ENCODE measurements at places on chromosomes 6 and 20.

DNA sequence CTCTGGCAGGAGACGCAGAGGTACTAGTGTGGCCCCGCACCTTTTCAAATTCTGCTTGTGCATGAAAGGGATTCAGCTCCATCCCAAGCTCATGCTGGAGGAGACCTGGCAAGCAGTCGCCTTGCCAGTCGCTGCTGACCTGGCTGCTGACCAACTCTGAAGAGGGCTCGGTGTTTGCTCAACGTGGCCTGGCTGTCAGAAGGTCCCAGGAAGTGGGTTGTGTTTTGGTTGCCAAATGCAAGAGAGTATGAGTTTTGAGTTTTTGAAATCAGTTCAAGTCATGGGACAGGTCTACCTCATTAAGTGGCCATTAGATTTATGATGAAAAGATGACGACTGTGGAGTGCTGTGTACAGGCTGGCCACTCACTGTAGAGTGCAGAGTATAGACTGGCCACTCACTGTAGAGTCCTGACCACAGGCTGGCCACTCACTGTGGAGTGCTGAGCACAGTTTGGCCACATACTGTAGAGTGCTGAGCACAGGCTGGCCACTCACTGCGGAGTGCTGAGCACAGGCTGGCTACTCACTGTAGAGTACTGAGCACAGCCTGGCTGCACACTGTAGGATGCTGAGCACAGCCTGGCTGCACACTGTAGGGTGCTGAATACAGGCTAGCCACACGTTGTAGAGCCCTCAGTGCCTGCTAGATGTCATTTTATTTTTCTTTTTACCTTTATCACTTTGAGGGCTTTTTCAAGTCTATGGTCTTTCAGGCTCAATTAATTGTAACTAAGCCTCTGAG, 193.9 kb downstream of the ZNF217 start:
- DNase-seq: no peak

DNA sequence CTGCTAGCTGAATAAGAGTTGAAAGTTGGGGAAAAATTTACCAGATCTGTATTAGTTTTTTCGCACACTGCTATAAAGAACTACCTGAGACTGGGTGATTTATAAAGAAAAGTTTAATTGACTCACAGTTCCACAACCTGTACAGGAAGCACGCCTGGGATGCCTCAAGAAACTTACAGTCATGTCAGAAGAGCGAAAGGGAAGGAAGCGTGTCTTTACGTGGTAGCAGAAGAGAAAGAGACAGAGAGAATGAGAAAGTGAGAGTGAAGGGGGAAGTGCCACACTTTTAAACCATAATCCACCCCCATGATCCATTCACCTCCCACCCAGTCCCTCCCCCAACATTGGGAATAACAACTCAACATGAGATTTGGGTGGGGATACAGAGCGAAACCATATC, 79.6 kb downstream of the KHDC1L start:
- DNase-seq: no peak

- no peak for DNase-seq
Measured at GRCh38 chr6:41072836-41073202, at the start of gene NFYA. Gene NFYA, plus strand, starts transcription at chr6:41072974. Its CDS starts 6,116 bp downstream, at chr6:41079090.

- DNase-seq: peak; percentile 6
Measured at GRCh38 chr20:208942-209566, 18.0 kb upstream of the DEFB129 start.

GRCh38 chr20:38751360-38751976, 3.2 kb downstream of the ACTR5 start:
- peak; percentile 34 for DNase-seq

DNA sequence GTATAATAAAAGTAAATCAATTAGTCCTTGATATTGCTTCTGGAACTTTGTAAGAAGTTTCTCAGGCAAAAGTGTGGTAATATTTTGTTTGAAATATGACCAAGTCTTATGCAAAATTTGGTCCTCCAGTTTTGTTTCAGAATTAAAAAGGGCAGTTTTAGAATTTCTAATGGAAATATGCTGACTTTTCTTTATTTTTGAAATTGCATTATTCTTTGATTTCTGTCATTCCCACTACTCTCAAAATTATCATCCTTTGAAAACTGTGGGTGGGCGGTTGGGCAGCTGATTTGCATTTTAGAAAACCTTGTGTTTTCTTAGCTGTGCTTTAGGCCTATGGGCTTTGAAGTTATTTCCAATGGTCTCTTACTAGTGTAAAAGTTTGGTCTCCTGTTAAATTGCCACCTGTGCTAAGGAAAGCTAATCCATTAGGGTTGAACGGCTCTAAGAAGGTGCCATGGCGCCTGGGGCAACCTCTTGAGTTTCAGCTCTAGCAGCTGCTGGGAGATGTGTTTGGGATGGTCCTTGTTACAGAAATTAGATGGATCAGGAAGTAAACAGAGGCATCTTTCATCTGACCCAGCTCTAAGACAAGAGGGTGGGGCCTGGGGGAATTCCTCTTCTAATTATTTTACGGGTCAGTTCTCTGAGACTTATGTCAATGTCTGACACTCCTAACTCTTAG, 880.8 kb upstream of the SLC35B3 start:
- DNase-seq: no peak

GRCh38 chr20:61516346-61517208, 264.5 kb downstream of the CDH4 start:
- DNase-seq: no peak

GRCh38 chr6:6881438-6882225, 226.1 kb upstream of the RREB1 start:
- DNase-seq: no peak

DNA sequence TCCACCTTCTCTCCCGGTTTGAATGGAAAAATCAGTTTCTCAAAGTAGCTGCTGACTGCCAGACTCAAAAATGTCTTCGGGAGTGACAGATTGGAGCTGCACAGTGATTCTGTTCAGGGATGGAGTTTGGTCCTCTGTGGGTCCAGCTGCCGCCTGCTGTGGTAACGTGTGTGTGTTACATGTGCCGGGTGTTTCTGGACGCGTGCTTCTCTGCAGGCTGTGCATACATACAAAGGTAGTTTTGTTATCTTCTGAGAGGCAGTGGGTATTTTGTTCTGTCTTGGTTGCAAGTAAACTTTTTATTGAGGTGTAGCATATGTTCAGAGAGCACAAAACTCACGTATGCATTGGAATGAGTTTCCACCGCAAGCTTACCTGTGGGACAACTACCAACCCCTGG, 41.3 kb upstream of the NAA20 start:
- DNase-seq: no peak

GRCh38 chr6:168416531-168416930, 24.5 kb upstream of the SMOC2 start:
- DNase-seq: no peak

- DNase-seq: no peak
Measured at GRCh38 chr6:145681965-145682364, 53.4 kb downstream of the EPM2A start.

DNA sequence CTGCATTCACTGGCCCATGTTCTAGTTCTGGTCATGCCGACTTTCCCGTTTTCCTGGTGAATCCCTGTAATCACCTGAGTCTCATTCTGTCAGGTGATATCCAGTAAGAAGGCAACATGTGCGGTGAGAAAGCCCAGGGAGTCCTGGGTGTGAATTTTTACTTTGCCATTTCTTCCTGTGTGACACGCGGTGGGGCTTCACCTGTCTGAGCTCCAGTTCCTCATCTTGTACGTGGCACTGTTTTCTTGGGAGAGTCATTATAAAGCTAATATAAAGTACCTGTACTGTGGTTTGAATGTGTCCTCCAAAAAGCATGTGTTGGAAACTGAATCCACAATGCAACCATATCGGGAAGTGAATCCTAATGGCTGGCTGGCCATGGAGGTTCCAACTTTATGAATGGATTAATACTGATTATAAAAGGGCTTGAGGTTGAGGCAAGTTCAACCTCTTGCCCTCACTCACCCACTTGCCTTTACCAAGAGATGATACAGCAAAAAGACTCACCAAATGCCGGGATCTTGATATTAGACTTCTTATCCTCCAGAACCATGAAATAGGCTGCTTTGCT, 5.1 kb downstream of the HLA-E start:
- no peak for DNase-seq

GRCh38 chr6:70616728-70617260, 50.1 kb downstream of the SDHAF4 start:
- DNase-seq: no peak

- DNase-seq: no peak
Measured at GRCh38 chr20:50013976-50014375, 31.2 kb downstream of the SNAI1 start.

- DNase-seq: no peak
Measured at GRCh38 chr6:25205629-25206028, 73.5 kb upstream of the CARMIL1 start.

DNA sequence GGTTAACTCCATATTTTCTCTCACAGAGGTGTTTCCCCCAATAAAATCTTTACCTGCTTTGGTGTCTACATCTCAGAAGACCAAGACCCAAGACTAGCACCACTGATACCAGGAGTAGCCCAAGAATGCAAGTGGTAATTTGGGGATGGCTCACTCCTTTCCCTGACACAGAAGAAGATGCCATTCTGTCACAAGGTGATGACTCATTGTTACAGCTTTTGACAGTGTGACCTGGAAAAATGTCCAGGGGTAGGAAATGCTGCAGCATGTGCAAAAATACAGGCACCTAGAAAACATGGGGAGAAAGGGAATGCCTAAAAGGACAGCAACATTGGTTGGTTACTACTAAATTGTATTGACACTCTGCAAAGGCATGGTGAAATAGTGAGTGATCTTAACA, 254.0 kb upstream of the GJE1 start:
- no peak for DNase-seq

- DNase-seq: no peak
Measured at GRCh38 chr6:120945905-120946594, 388.2 kb downstream of the TBC1D32 start.

- no peak for DNase-seq
Measured at GRCh38 chr20:53960579-53961272, 109.7 kb downstream of the BCAS1 start.

- no peak for DNase-seq
Measured at GRCh38 chr20:3199976-3200755, 4.3 kb downstream of the DDRGK1 start.

DNA sequence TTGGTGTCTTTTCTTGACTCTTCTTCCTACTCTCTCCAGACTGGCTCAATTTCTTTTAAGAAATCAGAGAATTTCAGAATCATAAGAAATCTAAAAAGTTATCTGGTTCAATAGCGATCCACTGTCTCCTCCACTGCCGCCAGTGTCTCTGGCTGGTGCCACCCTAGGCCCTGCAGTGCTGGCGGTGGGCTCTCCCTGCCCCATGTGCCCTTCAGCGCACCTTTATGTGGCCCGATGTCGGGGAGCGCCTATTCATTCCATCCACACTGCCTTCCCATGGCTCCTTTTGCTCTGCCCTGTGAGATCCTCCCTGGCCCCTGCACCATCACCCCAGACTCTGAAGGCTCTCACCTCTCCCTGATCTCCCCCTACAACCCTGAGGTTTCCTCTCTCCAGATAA, 62.8 kb downstream of the TBXT start:
- no peak for DNase-seq

DNA sequence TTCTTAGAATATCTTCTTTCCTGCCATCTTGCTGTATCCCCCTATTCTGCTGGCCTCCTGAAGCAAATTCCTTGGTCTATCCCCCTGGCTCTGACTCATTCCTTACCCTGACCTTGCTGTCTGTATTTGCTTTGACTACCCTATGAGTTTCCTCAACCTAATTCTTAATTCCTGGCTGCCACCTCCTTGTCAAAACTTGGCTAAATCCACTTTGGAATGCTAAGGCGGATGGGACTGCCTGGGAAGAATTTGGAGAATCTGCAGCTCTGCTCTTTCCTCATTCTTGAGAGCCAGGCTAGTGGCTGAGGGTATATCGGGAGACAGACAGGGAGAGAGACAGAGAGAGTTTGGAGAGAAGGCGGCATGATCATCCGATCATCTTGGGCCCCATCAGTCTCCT, 24.4 kb downstream of the CAP2 start:
- DNase-seq: no peak

- DNase-seq: no peak
Measured at GRCh38 chr6:88449770-88450169, 283.6 kb upstream of the CNR1 start.

DNA sequence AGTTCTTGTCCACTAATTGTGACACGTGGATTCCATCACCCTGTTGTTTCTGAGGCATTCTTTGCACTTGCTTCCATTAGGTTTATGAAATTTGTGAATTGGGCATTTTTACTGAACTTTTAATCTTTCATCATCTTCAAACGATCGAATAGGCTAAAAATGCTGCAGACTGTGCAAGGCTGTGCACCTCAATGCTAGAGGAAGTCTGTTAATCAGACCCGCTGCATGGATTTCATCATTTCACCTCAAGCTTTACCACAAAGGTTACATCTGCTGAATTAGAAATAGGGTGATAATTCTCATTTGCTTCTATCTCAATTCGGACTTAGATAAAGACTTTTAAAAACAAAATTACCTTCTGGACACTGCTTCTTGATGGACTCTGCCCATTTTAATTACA, 27.8 kb upstream of the F13A1 start:
- DNase-seq: no peak

DNA sequence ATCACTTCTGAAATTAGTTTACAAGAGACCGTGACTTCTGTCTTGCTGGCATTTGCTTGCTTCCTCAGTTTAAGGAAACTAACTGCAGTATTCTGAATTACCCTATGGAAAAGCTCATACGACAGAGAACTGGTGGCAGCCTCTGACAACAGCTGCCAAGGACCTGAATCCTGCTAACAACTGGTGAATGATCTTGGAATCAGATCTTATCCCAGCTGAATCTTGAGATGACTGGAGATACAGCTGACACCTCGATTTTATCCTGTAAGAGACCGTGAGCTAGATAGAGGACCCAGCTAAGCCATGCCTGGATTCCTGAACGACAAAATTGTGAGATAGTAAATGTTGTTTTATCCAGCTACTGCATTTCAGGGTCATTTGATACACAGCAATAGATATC, 202.3 kb downstream of the OGFRL1 start:
- no peak for DNase-seq

- DNase-seq: no peak
Measured at GRCh38 chr6:50978380-50979170, 159.9 kb downstream of the TFAP2B start.

GRCh38 chr6:122678841-122679240, 68.6 kb downstream of the PKIB start:
- DNase-seq: no peak

DNA sequence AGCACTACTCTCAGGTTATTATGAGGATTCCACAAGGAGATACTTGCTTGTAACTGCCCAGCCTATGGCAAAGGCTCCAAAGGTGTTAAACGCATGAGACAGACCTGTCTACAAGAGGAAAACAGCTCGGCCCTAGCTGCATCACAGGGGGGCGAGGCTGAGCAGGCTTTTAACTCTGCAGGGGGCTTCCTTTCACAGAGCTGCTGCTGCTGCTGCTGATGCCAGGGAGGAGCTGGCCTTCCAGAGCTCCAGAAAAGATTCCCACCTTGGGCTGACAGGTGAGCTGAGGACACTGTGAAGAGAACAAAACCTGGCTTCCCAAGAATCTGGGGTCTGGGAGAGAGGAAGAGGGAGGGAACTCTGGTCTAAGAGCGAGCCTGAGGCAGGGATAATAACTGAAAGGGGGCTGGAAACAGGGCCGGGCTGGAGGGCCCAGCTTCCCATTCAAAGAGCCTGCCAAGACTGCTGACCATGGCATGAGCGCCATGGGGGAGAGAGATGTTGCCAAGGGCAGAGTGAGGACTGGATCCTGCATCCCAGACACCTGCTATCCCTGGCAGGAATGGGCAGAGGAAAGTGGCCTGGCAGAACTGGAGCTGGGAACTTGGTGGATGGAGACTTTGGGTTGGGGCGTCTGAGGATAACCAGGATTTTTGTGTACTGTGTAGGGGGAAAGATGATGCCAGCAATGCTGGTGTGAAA, 211.1 kb upstream of the LRFN2 start:
- peak; percentile 15 for DNase-seq

- no peak for DNase-seq
Measured at GRCh38 chr6:20669571-20670314, 135.5 kb downstream of the CDKAL1 start.

Measured in NCI-H345 (cell line).